ENCODE measurements at places on chromosomes 4 and X.

DNA sequence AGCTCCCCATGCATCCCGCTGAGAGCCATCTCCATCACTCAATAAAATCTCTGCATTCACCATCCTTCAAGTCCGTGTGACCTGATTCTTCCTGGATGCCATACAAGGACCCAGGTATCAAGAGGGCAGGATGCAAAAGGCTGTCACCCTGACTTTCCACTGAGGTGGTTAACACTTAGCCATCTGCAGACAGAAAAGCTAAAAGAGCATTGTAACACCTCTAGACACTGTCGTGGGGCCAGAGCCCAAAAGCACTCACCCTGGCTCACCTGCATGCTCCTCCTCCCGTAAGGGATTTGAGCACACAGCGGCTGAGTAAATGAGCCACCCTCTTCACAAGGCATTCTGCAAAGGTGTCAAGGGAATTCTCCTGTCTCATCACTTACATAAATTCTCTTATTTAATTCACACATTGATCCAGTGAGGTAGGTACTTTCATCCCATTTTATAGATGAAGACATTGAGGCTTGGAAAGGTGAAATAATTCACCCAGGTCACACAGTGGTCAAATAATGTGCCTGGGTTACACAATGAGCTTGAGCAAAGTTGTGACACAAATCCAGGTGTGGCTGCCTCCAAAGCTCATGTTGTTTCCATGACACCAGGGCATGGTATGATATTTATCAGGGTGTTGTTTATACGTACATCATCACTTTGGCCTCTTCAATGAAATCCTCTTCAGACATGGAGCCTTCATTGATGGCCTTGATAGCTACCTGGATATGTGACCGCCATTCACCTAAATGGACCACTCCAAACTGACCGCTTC is 48.0 kb downstream of the TXK start:
- DNase-seq = no peak

DNA sequence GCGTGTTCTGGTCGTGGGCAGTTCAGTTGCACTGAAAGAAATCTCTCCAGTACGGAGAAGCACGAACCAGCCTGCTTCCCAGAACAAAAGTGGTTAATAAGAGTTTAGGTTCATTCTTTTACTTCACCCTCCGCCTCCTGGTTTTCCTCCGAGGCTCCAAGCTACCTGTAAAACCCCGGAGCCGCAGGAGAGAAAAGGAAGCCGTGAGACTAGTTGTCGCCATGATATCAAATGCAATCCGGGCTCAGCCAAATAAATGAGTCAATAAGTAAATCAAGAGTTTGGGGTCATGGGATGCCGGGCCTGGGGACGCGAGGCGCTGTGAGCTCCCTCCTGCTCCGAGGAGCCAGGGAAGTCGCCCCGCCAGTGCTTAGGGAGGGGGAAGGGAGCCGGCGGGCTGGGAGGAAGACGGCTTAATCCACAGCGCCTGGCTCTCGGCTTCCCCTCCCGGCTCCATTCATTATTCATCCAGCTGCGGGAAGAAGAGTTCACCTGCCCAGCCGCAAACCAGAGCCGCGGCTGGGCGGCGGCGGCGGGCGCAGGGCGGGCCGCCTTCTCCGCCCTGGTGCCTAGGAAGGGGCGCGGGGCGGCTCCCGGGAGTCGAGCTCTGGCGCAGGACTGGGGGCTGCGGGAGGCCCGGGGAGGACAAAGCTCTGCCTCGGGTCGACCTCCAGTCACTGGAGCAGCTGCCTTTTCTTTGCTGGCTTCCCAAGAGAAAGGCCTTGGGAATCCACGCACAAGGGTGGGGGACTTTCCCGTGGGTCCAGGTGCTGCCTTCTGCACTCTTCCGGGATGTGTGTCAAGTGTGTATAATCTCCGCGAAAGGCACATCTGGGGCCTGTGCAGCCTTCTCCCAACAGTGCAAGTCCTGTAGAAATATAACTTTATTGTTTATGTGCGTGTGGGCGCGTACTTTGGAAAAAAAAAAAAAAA is 1.7 kb downstream of the FRAS1 start:
- DNase-seq = no peak

DNA sequence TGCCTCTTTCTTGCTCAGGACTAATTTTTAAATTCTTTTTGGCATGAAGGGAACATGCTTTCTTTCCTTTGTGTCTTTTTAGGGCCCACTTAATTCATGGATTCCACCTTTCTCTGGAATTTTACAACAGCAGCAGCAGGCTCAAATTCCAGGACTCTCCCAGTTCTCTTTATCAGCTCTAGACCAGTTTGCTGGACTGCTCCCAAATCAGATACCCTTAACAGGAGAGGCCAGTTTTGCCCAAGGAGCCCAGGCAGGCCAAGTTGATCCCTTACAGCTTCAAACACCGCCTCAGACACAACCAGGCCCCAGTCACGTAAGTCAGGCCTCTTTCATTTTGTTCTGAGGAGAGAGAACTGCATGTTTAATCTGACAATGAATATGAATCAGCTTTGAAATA is 2.3 kb downstream of the ODAM start:
- DNase-seq = no peak

DNA sequence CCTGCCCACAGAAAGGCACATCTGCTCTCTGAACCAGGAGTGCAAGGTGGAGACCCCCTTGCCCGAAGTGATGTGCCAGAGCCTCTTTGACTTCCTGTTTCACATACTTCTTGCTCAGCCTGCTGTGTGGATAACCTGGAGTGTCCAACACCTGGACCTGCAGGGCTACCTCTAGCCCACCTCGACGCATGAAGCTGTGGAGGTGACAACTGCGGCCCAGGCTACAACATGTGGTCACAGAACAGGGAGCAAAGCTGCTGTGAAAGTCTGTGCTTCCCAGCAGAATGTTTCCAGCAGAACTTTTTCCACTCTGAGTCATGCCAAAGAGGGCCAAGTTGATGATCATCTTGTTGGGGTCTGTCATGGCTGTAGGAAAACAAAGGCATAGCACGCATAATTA is 1.5 kb downstream of the GIMD1 start:
- DNase-seq = no peak

- DNase-seq = no peak
Observed at GRCh38 chr4:951594-952468, 19.6 kb downstream of the TMEM175 start.

DNA sequence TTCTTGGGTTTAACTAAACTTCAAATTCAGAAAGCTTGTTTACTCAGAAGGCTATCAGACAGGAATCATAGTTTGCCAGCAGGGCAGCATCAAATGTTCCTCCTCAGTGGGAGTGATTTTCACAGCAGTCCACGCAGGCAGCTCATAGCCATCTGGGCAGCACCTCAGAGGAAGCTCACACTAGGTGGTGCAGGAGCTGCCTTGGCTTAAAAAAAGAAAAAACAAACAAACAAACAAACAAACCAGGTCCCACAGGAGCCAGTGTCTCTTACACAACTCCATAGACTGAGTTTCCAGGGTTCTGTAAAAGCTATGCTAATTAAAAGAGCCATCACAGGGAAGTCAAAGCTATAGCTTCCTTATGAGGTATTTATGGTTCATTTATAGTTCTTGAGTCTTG is 10.5 kb upstream of the KLHL5 start:
- DNase-seq = no peak

DNA sequence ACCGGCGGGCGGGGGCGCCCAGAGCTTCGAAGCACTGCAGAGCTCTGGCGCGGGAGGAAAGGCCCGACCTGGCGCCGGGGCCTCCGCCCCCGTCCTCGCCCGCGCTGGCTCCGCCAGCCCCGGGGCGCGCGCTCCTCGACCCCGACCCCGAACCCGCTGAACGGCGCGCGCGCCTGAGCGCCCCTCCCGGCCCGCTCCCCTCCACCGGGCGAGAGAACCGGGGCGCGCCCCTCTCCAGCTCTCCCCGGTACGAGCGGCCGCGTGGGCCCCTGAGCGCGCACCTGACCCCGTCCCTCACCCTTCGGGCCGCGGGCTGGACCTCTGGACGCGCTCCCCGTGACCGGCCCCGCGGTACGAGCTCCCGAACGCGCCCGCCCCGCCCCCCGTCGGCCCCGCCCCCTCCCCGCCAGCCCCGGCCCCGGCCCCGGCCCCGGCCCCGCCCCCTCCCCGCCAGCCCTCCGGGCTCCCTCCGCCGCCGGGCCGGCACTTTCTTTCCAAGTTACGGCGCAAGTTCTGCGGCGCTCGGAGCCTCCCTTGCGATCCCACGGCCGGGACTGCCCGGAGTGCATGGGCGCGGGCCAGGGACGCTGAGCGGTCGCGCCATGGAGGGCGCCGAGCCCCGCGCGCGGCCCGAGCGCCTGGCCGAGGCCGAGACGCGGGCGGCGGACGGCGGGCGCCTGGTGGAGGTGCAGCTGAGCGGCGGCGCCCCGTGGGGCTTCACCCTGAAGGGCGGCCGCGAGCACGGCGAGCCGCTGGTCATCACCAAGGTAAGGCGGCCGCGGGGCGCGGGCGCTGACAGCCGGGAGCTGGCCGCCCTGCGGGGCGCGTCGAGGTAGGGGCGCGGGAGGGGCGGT is at the start of gene SHROOM2:
SHROOM2 (plus strand) TSS at position 486 of the 854 bp plus-strand sequence; CDS start at position 603, 117 bp downstream.
- no peak for DNase-seq

DNA sequence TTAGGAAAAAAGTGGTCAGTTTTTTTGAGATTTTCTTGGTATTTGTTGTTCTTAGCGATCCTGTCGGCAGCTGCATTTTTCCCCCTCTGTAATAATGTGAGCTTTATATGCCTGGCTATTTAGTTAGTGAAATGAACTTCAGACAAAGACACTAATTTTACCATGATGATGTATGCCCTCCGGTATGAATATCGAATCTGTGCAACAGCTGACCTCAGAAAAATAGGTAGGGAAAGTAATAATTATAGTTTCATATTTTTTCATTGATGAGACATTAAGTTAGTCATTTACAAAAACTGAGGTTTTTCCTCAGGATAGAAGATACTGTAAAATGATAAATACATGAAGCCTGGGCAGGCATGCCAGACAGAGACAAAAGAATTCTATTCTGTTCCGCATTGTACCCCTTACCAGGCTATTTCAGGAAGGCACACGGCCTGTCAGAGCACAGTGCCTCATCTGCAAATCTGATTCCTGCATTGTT is 155.8 kb downstream of the SHROOM3 start:
- DNase-seq = no peak

- peak; percentile 75 for DNase-seq
Observed at GRCh38 chrX:9995855-9996339, 28.7 kb downstream of the CLDN34 start.

GRCh38 chrX:71212536-71212935 is 10.5 kb upstream of the GJB1 start:
- DNase-seq = no peak

DNA sequence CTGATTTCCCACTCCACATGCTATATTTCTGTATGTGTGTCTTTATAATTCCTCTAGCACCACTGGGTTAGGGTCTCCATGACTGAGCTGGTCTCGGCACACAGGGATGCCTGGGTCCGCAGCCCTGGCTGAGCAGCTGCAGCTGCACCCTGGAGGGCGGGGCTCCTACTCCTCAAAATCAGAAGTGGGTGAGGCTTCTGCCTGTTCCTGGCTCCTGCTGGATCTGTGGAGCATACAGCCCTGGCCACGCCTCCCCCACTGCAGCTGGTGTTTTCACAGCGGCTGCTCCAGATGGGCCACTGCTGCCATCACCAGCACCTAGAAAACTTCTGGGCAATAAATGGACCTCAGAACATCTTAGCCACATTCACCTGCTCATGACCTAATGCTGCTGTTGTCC is 30.9 kb downstream of the SPCS3 start:
- no peak for DNase-seq

DNA sequence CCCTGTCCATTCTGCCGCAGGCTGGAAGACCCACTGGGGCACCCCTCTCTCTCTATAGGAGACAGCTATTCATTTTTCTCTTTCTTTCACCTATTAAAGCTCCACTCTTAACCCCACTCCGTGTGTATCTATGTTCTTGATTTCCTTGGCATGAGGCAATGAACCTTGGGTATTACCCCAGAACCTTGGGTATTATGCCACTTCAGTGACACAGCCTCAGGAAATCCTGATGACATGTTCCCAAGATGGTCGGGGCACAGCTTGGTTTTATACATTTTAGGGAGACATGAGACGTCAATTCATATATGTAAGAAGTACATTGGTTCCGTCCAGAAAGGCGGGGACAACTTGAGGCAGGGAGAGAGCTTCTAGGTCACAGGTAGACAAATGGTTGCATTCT is 13.4 kb downstream of the HTT-AS start:
- no peak for DNase-seq

DNA sequence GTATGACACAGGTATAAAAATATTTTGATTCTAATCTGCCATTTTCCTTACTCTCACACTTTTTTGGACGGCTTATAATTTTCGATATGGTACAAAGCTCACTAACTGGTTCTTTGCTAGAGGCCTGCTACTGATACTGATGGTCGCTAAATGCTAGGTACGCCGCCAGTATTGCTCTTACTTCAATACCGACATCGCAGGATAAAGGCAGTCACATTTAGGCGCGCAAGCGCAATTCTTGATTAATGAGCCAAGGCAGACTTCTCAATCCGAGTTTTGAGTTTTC is 557 bp upstream of the USP38 start:
- DNase-seq = no peak

DNA sequence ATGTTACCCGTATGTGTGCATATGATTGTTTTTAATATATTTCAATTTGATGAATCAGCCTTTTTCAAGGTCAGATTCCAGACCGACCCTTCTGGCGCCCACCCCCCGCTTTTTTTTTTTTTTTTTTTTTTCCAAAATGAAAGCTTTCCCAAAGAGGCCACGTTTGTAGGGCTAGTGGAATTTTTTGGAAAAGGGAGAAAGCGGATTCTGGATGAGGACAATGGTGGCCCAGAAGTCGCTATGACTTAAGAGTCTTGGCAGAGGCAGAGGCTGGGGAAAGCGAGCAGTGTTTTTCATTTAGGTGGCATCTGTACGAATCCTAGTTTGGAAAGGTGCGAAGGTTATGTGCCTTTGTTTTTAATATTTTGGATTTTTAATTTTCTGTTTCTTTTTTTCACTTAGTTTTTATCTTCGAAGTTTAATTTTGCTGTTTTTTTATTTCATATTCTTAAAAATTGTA is 14.6 kb downstream of the NDUFB11 start:
- DNase-seq = no peak

DNA sequence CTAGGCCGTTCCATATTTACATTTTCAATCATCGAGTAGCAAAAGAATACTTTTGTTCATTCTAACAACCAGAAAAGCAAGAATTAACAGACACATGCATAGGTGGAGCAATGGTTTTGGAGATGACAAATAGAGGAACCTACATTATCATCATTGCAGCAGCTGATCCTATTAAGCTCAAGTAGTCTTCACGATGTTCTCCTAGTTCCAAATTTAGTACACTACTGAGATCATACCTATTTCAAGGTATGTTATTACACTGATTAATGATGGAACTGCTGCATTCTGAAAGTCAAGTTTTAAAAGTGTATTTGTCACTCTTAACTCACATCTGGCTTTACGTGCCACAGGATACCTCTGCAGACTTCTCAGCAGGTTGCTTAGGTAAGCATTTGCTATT is 87.4 kb downstream of the ADGRA3 start:
- no peak for DNase-seq

GRCh38 chr4:8383016-8383415 is 57.5 kb downstream of the ACOX3 start:
- no peak for DNase-seq

DNA sequence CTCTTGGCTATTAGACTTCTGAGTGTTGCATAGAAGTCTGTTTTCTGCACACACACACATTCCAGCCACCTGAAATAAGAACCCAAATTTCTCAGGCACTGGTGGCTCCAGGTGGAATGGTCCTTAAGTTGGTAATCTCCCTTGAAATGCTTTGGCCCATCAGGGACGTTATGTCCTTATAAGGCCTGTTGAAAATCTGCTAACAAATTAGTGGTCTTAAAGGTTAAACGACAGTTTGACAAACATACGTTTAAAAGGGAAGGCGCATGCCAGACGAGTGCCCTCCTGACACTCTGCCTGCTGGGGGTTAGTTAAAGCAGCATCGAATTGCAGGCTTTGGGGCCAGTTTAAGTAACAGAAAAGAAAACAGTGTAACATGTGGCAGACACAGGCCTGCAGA is 125.0 kb downstream of the TBX22 start:
- DNase-seq = no peak

Measured in CD4-positive, alpha-beta T cell treated with Interleukin-12 subunit alpha and Interleukin-12 subunit beta, for 1 hour (primary cell).